Mucosa of descending colon (tissue), 3 donors: ENCODE measurements at places on chromosomes 12 and 14. TPM values are rescaled to one million over a fixed set of nuclear protein-coding genes. Genes with fewer than 3 reads are reported as not detected.

Gene GNG2
- 16.6 TPM for total RNA-seq

Gene CD27
- total RNA-seq = 1.8 TPM

Gene RGS6
- total RNA-seq = 2.5 TPM

Gene KCNJ8
- total RNA-seq = 15.3 TPM

Gene TTC5
- 13.2 TPM for total RNA-seq

Gene CD4
- total RNA-seq = 8.9 TPM

Gene ARMH4
- 3.5 TPM for total RNA-seq

Gene A2ML1
- total RNA-seq = not detected

Gene AVPR1A
- 0.32 TPM for total RNA-seq

Gene MMP14
- 161 TPM for total RNA-seq

Gene DRAM1
- total RNA-seq = 25.2 TPM

Gene MYBPC1
- 9.3 TPM for total RNA-seq

Gene TSPAN19
- 1.2 TPM for total RNA-seq

Gene CACNA2D4
- 4.8 TPM for total RNA-seq
